ENCODE measurements at places on chromosomes 11 and 22. TPM values are rescaled to one million over a fixed set of nuclear protein-coding genes. Genes with fewer than 3 reads are reported as not detected.
A peak's percentile ranks its signal among the peaks of the same experiment; 100 is the strongest.

- no peaks in the 10 kb centered on the region for H3K36me3 ChIP-seq
- no peak overlapping the region for H3K27ac ChIP-seq
- no peak for DNase-seq
- H3K4me1 ChIP-seq = no peaks in the 10 kb centered on the region
- H3K27me3 ChIP-seq = no peaks in the 10 kb centered on the region
These were observed 268.2 kb downstream of the FAM181B start for GRCh38 chr11:82465481-82465880.

- no peaks in the 10 kb centered on the region for H3K36me3 ChIP-seq
- H3K27me3 ChIP-seq = no peaks in the 10 kb centered on the region
- peak overlapping the region; percentile 61 for H3K27ac ChIP-seq
- no peak overlapping the region for H3K4me3 ChIP-seq
- H3K4me1 ChIP-seq = peaks cover 37% of the 10 kb centered on the region
- DNase-seq = peak; percentile 55
These were observed 23.4 kb downstream of the PANX1 start for GRCh38 chr11:94151903-94152677.

The SLC22A12 gene
- total RNA-seq = not detected

GRCh38 chr11:132045107-132045506 lies 674.7 kb downstream of the NTM start:
- H3K27me3 ChIP-seq = no peaks in the 10 kb centered on the region
- no peak overlapping the region for H3K27ac ChIP-seq
- H3K4me3 ChIP-seq = no peak overlapping the region
- no peaks in the 10 kb centered on the region for H3K4me1 ChIP-seq
- no peaks in the 10 kb centered on the region for H3K36me3 ChIP-seq
- DNase-seq = no peak

The UBQLN3 gene
- not detected for total RNA-seq

- H3K4me3 ChIP-seq = no peak overlapping the region
- H3K27me3 ChIP-seq = no peaks in the 10 kb centered on the region
- no peaks in the 10 kb centered on the region for H3K4me1 ChIP-seq
- H3K27ac ChIP-seq = no peak overlapping the region
- no peak for DNase-seq
These were observed 25.8 kb upstream of the TREH start for GRCh38 chr11:118705111-118705741.

- H3K4me1 ChIP-seq = peaks cover 25% of the 10 kb centered on the region
- peak; percentile 73 for DNase-seq
- no peaks in the 10 kb centered on the region for H3K27me3 ChIP-seq
- H3K4me3 ChIP-seq = no peak overlapping the region
- no peaks in the 10 kb centered on the region for H3K36me3 ChIP-seq
These were observed 43.3 kb upstream of the EP300 start for GRCh38 chr22:41048791-41049717.
